ENCODE measurements at places on chromosomes 3 and 15.

- no peak for DNase-seq
These were observed 129.2 kb downstream of the CHDH start for GRCh38 chr3:53716998-53717397.

GRCh38 chr15:47289656-47290055, 427.6 kb upstream of the SEMA6D start:
- no peak for DNase-seq

DNA sequence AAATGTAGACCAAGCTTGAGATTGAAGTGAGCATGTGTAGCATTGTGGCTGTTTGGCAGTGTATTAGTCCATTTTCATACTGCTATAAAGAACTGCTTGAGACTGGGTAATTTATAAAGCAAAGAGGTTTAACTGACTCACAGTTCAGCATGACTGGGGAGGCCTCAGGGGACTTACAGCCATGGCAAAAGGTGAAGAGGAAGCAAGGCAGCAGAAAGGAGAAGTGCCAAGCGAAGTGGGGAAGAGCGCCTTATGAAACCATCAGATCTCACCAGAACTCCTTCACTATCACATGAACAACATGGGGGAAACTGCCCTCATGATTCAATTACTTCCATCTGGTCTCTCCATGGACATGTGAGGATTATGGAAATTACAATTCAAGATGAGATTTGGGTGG, 8.6 kb upstream of the CERS3 start:
- DNase-seq = no peak

DNA sequence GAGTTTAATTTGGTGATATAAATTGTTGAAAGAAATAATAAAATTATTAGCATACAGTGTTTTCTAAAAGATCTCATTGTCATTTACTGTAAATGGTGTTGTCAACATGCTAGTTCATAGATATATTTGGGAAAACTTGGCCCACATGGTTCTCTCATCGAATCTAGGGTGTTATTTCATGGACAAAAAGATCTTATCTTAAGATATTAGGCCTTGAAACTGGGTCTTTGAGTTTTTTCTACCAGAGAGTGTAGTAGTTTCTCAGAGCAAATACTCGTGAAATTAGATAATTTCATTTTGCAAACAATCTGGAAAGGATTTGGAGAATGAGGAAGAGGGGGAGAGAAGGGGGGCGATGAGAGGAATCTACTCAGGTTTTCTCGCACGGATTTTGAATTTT, 107.9 kb downstream of the MEIS2 start:
- DNase-seq = no peak

- DNase-seq = no peak
These were observed 21.7 kb downstream of the HERC1 start for GRCh38 chr15:63811942-63812550.

DNA sequence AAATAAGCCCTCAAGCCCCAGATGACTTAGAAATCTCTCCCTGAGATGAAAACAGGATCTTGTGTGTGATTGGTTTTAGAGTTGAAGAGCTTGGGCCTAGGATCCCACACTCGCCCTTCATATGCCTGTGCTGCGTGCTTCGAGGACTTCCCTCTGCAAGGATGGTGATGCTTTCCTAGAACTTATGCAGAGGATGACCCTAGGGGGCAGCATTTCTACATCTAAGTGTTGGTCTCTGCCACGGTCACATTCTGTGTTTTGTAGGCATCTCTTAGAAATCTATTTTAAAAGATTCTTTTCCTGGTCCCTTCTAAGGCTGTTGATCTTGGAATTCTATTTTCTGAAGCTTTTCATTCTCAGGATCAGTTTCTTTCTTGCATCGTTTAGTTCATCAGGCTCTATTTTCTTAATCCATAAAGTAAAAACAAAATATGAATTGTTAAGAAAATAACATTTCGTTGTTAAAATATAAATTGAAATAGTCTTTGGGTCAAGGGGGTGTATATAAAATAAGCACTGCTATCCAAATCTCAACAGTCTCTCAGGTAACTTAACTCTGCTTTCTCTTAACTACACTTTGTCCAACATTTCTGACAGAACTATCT, 45.7 kb downstream of the WDR76 start:
- DNase-seq = no peak

DNA sequence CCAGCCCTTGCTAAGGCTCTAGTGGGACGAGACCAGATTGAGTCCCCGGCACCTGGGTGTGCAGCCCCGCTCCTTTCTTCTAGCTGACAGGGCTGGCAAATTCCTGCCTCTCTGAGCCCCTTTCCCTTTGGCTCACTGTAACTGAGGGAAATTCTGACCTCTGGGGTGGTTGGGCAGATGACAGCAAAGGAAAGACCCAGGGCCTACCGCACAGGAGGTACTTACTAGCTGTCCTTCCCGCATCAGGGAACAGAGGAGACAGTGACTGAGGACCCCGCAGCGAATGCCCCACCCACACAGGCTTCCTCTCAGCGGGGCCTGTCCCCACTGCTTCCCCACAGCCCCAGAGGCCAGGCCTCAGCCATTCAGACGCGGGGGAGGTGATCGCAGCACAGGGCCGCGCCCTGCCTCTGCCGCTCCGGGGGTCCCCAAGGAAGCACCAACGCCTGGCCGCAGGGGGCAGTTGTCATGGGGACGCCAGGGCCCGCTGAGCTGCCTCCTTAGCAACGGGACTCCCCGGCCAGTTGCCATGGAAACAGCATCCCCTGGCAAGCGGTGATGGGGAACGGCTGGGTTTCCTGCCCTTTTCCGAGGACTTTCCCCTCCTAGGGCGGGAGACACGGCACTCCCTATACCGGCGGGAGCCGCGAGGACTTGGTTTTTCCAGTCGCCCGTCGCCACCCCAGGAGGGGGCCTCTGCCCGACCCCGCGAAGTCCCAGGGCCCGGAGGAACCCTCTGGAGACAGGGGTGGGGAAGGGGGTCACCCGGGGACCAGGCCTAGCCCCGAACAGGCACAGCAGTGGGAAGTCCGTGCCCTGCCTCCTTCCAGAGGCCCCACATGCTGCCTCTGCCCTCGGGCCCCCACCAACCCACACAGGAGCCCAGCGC, 50.1 kb downstream of the HCN4 start:
- no peak for DNase-seq

DNA sequence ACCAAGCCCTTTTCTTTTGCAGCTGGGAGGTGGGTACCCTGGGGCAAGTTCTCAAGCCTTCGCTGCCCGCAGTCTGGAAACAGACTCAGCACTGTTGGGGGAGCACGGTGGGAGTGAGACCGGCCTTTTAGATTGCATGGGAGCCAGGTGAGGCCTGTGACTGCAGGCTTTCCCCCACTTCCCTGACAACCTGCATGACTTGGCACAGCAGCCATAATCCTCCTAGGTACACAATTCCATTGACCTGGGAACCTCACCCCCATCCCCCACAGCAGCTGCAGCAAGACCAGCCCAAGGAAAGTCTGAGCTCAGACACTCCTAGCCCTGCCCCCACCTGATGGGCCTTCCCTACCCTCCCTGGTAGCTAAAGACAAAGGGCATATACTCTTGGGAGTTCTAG, 52.2 kb upstream of the CCDC80 start:
- DNase-seq = no peak
